ENCODE measurements at places on chromosomes 6 and 20. TPM values are rescaled to one million over a fixed set of nuclear protein-coding genes. Genes with fewer than 3 reads are reported as not detected.

GRCh38 chr6:115602466-115602865, 458.2 kb downstream of the FRK start:
- DNase-seq: no peak
- no peak overlapping the region for H3K4me3 ChIP-seq
- no peaks in the 10 kb centered on the region for H3K36me3 ChIP-seq
- no peaks in the 10 kb centered on the region for H3K27me3 ChIP-seq

The C6orf141 gene
- total RNA-seq: 2.1 TPM

The RNF182 gene
- 0.39 TPM for total RNA-seq

- DNase-seq: no peak
- H3K27me3 ChIP-seq: no peaks in the 10 kb centered on the region
- no peak overlapping the region for H3K27ac ChIP-seq
- H3K36me3 ChIP-seq: no peaks in the 10 kb centered on the region
- no peak overlapping the region for H3K4me3 ChIP-seq
These were observed 113.5 kb downstream of the DTNBP1 start for GRCh38 chr6:15549371-15549770.

The BCAS1 gene
- 2.0 TPM for total RNA-seq

The BPIFB4 gene
- total RNA-seq: not detected

The PCMTD2 gene
- total RNA-seq: 101 TPM

The PLCB1 gene
- 105 TPM for total RNA-seq

The PRDM13 gene
- total RNA-seq: 0.44 TPM

- no peak for DNase-seq
- no peaks in the 10 kb centered on the region for H3K27me3 ChIP-seq
- no peak overlapping the region for H3K27ac ChIP-seq
- H3K36me3 ChIP-seq: no peaks in the 10 kb centered on the region
- no peak overlapping the region for H3K4me3 ChIP-seq
- peaks cover 19% of the 10 kb centered on the region for H3K4me1 ChIP-seq
These were observed 34.5 kb downstream of the SLX4IP start for GRCh38 chr20:10469599-10469998.

- H3K27ac ChIP-seq: no peak overlapping the region
- H3K4me3 ChIP-seq: no peak overlapping the region
- H3K4me1 ChIP-seq: peaks cover 33% of the 10 kb centered on the region
These were observed 215.0 kb downstream of the ARID1B start for GRCh38 chr6:156992020-156992804.

- H3K4me1 ChIP-seq: no peaks in the 10 kb centered on the region
- H3K4me3 ChIP-seq: no peak overlapping the region
- no peaks in the 10 kb centered on the region for H3K36me3 ChIP-seq
- no peak overlapping the region for H3K27ac ChIP-seq
These were observed 189.1 kb downstream of the DTNBP1 start for GRCh38 chr6:15473741-15474161.

DNA sequence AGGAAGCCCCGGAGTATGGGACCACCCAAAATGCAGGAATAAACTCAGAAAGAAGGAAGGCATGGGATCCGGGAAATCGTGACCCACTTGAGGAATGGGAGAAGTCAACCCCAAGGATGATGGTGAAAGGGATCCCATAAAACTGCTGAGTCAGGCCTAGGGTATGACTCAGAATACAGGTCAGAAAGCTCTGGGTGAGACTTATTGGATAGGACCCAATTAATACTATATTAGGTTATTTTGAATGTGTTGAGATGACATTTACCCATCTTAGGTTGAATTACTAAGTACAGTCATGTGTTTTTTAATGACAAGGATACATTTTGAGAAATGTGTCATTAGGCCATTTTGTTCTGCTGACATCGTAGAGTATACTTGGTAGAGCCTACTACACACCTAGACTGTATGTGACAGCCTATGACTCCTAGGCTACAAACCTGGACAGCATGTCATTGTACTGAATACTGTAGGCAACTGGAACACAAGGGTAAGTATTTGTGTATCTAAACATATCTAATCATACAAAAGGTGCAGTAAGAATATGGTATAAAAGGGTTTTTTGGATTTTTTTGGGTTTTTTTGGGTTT, 17.1 kb upstream of the HIVEP1 start:
- H3K27me3 ChIP-seq: no peaks in the 10 kb centered on the region
- H3K27ac ChIP-seq: no peak overlapping the region
- no peak for DNase-seq
- no peaks in the 10 kb centered on the region for H3K4me1 ChIP-seq
- H3K36me3 ChIP-seq: no peaks in the 10 kb centered on the region
- no peak overlapping the region for H3K4me3 ChIP-seq

The ZNF334 gene
- not detected for total RNA-seq

GRCh38 chr6:128156321-128157111, 255.7 kb upstream of the THEMIS start:
- DNase-seq: no peak
- no peaks in the 10 kb centered on the region for H3K4me1 ChIP-seq
- no peak overlapping the region for H3K27ac ChIP-seq
- H3K27me3 ChIP-seq: no peaks in the 10 kb centered on the region
- H3K36me3 ChIP-seq: no peaks in the 10 kb centered on the region

The SRMS gene
- total RNA-seq: not detected

- H3K4me3 ChIP-seq: peak overlapping the region; percentile 80
- peak overlapping the region; percentile 24 for H3K27ac ChIP-seq
- no peaks in the 10 kb centered on the region for H3K27me3 ChIP-seq
- peaks cover 6% of the 10 kb centered on the region for H3K4me1 ChIP-seq
- no peak for DNase-seq
These were observed 782 bp upstream of the PCMTD2 start for GRCh38 chr20:64254571-64255360.

DNA sequence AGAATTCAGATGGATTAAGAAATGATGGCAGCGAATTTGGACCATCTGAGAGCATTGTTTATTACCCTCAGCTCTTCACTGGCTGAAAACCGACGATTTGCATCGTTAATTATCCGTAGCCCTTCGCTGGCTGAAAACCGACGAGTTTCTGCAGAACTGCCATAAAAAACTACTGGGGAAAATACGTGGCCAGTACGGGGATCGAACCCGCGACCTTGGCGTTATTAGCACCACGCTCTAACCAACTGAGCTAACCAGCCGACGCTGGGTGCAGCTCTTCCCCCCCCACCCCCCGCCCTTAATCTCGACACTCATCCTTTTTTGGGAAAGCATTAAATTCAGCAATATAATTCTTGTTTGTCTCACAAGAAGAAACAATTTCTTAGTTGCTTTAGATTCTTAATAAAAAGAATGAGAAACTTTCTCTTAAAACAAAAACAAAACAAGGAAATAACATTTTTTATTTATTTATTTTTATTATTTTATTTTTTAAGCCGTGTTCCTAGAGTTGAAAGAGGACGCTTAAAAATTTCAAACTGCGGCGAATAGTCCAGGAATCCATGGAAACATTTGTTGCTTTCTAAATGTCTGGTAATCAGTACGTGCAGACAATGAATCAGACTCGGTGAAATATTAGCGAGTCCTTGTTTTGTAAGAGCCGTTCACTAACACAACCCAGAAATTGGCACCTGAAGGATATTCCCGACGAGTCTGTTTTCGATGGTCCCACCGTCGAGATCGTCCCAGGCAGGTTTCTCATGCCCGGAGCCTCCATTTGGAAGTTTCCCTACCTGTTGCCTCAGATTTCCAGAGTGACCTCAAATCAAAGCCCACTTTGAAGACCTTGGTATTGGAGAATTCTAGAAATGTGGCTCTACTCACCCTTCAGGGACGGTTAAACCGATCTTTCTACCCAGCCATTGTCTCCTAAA, 27.8 kb downstream of the PRSS16 start:
- no peak overlapping the region for H3K4me3 ChIP-seq
- no peak overlapping the region for H3K27ac ChIP-seq
- no peaks in the 10 kb centered on the region for H3K4me1 ChIP-seq
- H3K36me3 ChIP-seq: no peaks in the 10 kb centered on the region

GRCh38 chr20:49348563-49348962, 70.7 kb upstream of the ZNFX1 start:
- H3K4me3 ChIP-seq: no peak overlapping the region
- no peaks in the 10 kb centered on the region for H3K4me1 ChIP-seq
- H3K27ac ChIP-seq: no peak overlapping the region
- no peaks in the 10 kb centered on the region for H3K27me3 ChIP-seq

- no peak overlapping the region for H3K4me3 ChIP-seq
- H3K4me1 ChIP-seq: peaks cover 7% of the 10 kb centered on the region
- H3K27ac ChIP-seq: no peak overlapping the region
- peak; percentile 8 for DNase-seq
These were observed 186.9 kb downstream of the ZFP64 start for GRCh38 chr20:52004715-52005114.

The C6orf15 gene
- not detected for total RNA-seq

Measured in Caco-2 (cell line).